ENCODE measurements at places on chromosomes 5 and 9. TPM values are rescaled to one million over a fixed set of nuclear protein-coding genes. Genes with fewer than 3 reads are reported as not detected.

The UGCG gene
- total RNA-seq = 35.5 TPM

The IL4 gene
- not detected for total RNA-seq

The DPYSL3 gene
- total RNA-seq = not detected

- DNase-seq = no peak
- no peaks in the 10 kb centered on the region for H3K36me3 ChIP-seq
- peaks cover 17% of the 10 kb centered on the region for H3K27me3 ChIP-seq
- peaks cover 6% of the 10 kb centered on the region for H3K4me1 ChIP-seq
Observed at GRCh38 chr5:149421834-149422233, 42.7 kb upstream of the IL17B start.

The CDH9 gene
- total RNA-seq = not detected

- H3K36me3 ChIP-seq = peaks cover 8% of the 10 kb centered on the region
- peaks cover 13% of the 10 kb centered on the region for H3K4me1 ChIP-seq
Observed at GRCh38 chr9:34994900-34995669, 5.5 kb downstream of the DNAJB5 start.

- peaks cover 13% of the 10 kb centered on the region for H3K4me1 ChIP-seq
- DNase-seq = no peak
- H3K27ac ChIP-seq = no peak overlapping the region
- no peaks in the 10 kb centered on the region for H3K27me3 ChIP-seq
Observed at GRCh38 chr9:75964427-75964826, 74.0 kb downstream of the PCSK5 start.

DNA sequence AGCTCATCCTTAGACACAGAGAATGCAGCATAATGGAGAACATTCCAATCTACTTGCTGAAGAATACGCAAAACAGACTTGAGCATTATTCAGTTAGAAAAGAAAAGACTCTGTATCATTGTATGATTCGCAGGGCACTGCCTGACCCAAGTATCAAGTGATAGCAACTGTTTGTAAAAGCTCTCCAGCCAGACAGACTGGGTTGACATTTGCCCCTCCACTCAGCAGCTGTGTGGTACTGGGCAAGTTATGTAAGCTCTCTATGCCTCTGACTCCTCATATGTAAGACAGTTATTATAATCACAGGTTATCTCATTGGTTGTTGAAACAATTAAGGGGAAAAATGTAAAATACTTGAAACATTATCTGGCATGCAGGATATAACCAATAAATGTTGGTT lies 505.0 kb downstream of the ELAVL2 start:
- DNase-seq = no peak
- no peak overlapping the region for H3K4me3 ChIP-seq
- H3K27ac ChIP-seq = no peak overlapping the region
- H3K4me1 ChIP-seq = no peaks in the 10 kb centered on the region
- H3K36me3 ChIP-seq = no peaks in the 10 kb centered on the region

DNA sequence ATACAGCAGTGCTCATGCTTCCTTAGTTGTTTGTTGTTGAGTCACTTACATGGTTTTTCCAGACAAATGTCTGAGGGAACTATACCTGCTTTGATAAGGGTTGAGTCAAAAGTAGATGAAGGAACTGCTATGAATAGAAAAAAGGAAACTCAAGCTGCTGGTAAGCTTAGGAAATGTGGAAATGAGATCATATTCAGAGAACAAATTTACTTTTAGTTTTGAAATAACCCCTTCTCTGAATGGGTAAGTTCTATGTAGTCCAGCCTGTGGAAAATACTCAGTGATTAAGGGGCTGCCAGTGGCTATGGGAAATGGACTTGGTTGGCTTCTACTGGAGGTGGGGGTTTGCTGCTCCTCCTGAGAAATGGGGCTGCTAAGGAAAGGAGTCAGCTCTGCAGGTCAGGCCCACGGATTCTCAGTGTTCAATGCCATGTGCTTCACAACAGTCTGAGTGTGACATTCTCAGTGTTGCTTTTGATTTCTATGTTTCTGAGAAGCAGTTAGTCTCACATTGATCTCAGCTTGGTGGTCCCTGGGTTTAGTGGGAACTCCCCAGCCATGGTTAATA lies 47.7 kb upstream of the GLRX start:
- no peaks in the 10 kb centered on the region for H3K36me3 ChIP-seq
- H3K27me3 ChIP-seq = no peaks in the 10 kb centered on the region
- no peak overlapping the region for H3K4me3 ChIP-seq
- no peak overlapping the region for H3K27ac ChIP-seq
- no peak for DNase-seq

The IL5 gene
- not detected for total RNA-seq

- H3K27me3 ChIP-seq = peaks cover 48% of the 10 kb centered on the region
- H3K4me3 ChIP-seq = no peak overlapping the region
- no peak for DNase-seq
- peaks cover 4% of the 10 kb centered on the region for H3K4me1 ChIP-seq
Observed at GRCh38 chr5:137596941-137597340, 97.8 kb upstream of the SPOCK1 start.

- H3K27me3 ChIP-seq = peaks cover 5% of the 10 kb centered on the region
- H3K27ac ChIP-seq = no peak overlapping the region
- peaks cover 2% of the 10 kb centered on the region for H3K4me1 ChIP-seq
- H3K4me3 ChIP-seq = peak overlapping the region; percentile 88
- H3K36me3 ChIP-seq = no peaks in the 10 kb centered on the region
Observed at GRCh38 chr9:122406070-122406890, 35.5 kb downstream of the PTGS1 start.

DNA sequence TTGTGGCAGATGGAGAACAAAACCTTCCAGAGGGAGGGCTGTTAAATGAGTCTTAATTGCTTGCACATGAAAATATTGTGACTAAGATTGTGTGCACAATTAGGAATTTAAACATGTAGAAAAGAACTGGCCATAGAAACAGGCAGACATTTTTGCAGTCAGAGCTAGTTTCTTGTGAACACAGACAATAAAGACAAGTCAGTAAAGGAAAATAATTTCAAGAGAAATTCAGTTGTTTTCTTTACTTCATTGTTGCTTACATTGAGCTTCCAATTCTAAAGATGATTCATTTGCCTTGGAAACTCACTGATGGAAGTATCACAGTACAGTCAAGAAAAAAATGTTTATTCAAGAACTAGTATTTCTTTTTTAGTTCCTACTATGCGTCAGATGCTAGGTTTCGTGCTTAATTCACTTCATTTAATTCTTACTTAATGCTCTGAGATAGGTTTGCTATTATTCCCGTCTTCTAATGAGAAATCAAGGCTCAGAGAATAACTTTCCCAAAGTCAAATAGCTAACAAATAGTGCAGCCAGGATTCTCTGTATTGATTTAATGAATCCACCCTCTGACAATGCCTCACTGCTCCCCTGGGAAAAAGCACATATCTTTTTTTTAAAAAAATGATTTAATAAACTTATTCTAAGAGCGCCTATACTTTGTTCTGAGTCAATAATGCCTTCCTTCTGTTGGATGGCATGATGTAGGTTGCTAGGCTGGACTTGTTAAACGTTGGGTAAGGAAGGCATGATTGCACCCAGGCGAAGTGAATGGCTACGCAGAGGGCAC lies 581.4 kb downstream of the RAB3C start:
- DNase-seq = no peak
- peaks cover 13% of the 10 kb centered on the region for H3K4me1 ChIP-seq
- peak overlapping the region; percentile 62 for H3K27ac ChIP-seq
- no peaks in the 10 kb centered on the region for H3K36me3 ChIP-seq
- no peak overlapping the region for H3K4me3 ChIP-seq
- no peaks in the 10 kb centered on the region for H3K27me3 ChIP-seq

DNA sequence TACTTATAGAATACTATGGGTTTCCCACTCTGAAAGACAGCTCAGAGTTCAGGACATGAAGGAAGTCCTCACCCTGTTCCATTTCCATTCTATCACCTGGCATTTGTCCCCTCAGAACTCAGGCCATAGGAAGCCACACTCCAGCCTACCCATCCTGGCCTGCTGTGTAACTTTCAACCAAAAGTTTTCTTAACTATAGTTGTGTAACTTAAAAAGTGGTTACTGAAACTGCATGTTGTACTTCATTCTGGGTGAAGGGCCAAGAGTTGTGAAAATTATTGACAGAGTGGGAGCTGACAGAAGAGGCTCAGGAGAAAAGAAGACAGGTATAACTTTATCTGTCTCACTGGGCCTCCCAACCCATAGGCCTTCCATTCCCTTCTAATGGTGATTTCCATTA lies 212.5 kb downstream of the RAB3C start:
- H3K27me3 ChIP-seq = peaks cover 46% of the 10 kb centered on the region
- no peaks in the 10 kb centered on the region for H3K4me1 ChIP-seq
- H3K36me3 ChIP-seq = no peaks in the 10 kb centered on the region
- DNase-seq = no peak
- H3K27ac ChIP-seq = no peak overlapping the region

DNA sequence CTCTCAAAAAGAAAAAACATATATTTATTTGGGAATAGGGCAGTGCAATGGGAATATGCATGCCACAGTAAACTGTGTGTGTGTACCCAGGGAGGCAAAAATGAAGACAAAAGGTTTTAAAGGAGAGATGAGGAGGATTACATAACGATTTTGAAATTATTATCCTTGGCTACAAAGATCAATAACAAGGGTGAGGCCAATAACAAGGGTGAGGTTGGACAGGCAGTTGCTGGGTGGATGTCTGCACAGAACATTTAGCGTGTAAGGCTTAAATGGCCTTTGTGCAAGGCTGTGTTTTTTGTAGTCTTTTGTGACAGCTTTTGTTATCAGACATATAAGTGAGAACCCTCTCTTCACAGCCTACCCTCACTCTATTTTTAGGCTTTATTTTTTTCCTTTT lies 114.0 kb downstream of the JMY start:
- H3K4me1 ChIP-seq = no peaks in the 10 kb centered on the region
- H3K4me3 ChIP-seq = no peak overlapping the region
- H3K27ac ChIP-seq = no peak overlapping the region
- no peak for DNase-seq
- peaks cover 12% of the 10 kb centered on the region for H3K27me3 ChIP-seq

- H3K27me3 ChIP-seq = no peaks in the 10 kb centered on the region
- no peak overlapping the region for H3K27ac ChIP-seq
- H3K4me1 ChIP-seq = no peaks in the 10 kb centered on the region
- no peak overlapping the region for H3K4me3 ChIP-seq
Observed at GRCh38 chr9:29021632-29022031, 1448.4 kb upstream of the C9orf72 start.

The SET gene
- total RNA-seq = 223 TPM

The HMGXB3 gene
- 31.9 TPM for total RNA-seq

- H3K4me1 ChIP-seq = no peaks in the 10 kb centered on the region
- no peak overlapping the region for H3K27ac ChIP-seq
- H3K4me3 ChIP-seq = no peak overlapping the region
- no peak for DNase-seq
- no peaks in the 10 kb centered on the region for H3K36me3 ChIP-seq
Observed at GRCh38 chr5:125708583-125708982, 714.6 kb upstream of the GRAMD2B start.

The SLC46A2 gene
- not detected for total RNA-seq

DNA sequence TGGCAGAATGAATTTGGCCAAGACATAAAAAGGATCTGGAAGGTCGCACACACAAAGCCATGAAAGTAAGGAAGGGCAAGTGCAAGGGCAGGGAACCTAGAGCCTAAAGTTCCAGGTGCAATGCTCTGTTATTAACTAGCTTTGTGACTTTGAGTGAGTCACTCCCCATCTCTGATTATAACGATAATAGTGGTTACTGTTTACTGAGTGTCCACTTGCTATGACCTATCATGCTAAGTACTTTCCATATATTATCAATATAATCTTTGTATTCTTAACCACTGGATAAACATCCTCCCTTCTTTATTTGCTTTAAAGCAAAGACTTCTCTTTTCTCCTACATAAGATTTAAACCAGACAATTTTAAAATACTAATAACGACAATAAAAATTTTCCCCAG lies 504.6 kb upstream of the BRINP1 start:
- no peaks in the 10 kb centered on the region for H3K4me1 ChIP-seq
- no peaks in the 10 kb centered on the region for H3K36me3 ChIP-seq
- DNase-seq = no peak
- no peaks in the 10 kb centered on the region for H3K27me3 ChIP-seq

DNA sequence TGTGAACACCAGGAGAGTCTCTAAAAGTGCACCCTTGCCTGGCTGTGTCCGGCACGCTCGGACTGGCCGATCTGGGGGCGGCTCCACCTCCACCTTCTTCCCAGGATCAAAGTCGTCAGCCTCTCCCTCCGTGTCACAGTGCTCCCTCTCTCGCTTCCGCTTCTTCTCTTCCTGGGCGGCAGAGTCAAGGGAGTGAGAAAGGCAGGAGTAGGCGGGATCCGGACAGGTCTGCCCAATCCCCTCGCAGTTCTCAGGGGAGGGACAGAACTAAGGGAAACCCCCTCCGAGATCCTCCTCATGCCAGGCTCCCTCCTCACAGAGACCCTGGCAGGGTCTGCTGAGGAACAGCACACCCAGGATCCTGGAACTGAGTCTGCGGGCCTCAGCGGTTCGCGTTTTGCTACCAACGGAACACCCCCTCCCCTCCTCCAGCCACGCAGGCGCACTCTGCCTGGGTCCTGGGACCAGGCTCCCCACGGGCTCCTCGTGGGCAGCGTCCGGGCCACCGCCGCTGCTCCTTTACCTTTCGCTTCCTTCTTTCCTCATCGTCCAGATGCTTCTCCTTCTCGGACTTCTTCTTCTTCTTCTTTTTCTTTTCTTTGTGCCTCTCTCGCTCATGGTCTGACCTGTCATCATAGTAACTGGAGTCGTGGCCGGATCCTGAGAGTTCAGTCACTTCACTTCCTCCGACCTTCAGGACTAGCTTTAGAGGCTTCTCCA lies 1.3 kb downstream of the BRD9 start:
- H3K4me3 ChIP-seq = peak overlapping the region; percentile 86
- no peak for DNase-seq
- peaks cover 12% of the 10 kb centered on the region for H3K4me1 ChIP-seq

DNA sequence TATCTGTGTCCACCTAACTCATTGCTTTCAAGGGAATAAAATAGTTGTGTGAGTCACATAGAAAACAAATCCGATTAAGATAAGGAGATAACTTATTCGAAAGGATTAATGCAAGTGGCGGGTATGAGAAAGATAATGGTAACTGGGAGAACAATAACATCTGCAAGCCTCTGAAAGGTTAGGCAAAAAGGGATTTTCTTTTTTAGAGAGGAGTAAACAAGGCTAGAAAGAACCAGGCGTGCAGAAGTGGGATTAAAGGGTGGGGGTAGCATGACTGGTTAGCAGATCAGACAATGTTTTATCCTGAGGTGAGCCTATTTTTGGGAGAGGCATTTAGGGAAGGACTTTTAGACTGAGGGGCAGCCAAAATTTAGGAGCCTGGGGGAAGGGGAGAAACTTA lies 34.7 kb upstream of the JMY start:
- H3K36me3 ChIP-seq = peaks cover 5% of the 10 kb centered on the region
- no peaks in the 10 kb centered on the region for H3K27me3 ChIP-seq
- no peak overlapping the region for H3K4me3 ChIP-seq
- H3K27ac ChIP-seq = no peak overlapping the region
- no peak for DNase-seq
- no peaks in the 10 kb centered on the region for H3K4me1 ChIP-seq

DNA sequence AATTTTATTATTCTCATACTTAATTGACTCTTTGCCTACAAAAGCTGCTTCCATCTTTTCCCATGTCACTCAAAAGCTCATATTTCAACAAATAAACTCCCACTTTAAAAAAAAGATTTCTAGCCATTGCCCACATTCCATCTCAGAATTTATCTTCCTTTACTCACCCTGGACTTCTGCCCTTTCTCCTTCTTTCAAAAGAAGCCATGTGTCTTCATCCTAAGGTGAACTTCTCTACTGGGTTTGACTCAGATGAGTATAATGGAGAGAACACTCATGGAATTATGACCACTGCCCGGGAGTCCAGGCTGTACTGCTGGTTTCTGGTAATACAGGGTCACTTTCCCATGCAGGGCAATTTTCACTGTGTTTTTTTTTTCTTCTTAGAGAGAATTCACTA lies 548.5 kb upstream of the ZNF462 start:
- H3K27me3 ChIP-seq = no peaks in the 10 kb centered on the region
- no peak for DNase-seq
- H3K4me1 ChIP-seq = no peaks in the 10 kb centered on the region
- H3K4me3 ChIP-seq = no peak overlapping the region
- H3K27ac ChIP-seq = no peak overlapping the region
